Stimulated activated CD4-positive, alpha-beta T cell treated with anti-CD3 and anti-CD28 coated beads, Interleukin-1b, Interleukin-23, amount 100 ng/mL, for 4 hours (primary cell): ENCODE measurements at places on chromosomes 2 and 18.

- no peak for DNase-seq
Measured at GRCh38 chr18:24790347-24790746, 329.9 kb downstream of the HRH4 start.

DNA sequence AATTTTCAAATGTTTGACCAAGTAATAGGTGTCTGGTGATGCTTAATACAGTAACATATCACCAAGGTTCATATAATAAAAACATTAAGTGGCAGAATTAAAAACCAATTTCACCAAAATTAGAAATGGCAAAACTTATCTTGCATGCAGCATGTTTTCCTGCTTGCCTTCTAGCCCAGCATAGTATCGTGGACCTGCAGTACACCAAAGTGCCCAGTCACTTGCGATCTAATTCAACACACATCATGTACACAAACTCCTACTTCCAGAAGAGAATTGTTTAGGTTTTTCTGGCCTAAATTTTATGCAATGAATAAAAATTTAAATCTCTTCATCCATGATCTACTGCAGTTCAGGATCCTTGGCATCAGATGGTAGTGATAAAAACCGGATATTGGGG lies 28.9 kb downstream of the LPIN2 start:
- DNase-seq: no peak

DNA sequence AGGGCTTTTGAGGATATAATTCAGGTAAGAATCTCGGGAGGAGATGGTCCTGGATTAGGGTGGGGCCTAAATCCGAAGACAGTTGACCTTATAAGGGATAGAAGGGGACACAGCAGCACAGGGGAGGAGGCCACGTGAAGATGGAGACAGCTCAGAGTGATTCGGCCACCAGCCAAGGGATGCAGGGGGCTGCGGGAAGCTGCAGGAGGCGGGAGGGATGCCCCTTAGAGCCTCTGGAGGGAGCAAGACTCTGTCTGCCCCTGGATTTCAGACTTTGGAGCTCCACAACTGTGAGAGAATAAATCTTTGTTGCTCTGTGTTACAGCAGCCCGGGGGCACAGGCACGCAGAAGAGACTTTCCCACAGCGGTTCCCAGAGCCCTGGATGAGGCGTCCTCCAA lies 143.7 kb downstream of the ASB1 start:
- DNase-seq: no peak

DNA sequence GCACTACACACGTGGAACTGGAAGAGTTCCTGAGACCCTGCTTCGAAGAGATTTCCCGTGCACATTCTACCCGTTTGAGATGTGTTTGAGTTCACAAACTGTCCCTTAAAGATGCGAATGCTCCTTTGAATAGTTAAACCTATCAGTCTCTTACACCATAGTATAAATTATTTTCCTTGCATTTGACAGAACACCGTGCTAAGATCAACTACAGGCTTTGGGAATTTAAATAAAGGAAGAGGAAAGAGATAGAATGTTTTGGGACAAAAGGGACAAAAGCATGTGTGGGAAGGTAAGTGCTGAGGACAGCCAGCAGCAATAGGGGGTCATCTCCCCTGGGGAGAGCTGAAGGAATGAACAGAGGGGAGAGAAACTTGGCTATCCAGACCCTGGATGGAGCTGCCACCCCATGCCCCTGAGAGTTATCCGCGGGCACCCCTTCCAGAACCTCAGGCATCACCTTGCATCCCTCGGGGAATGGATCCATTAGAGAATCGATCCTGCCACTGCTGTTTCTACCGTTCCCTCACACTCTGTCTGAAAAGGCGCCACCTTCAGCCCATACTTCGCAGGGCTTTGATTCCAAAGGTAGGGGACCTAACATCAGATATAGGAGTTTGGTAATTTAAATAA lies 888 bp upstream of the ADCY3 start:
- DNase-seq: no peak

- no peak for DNase-seq
Measured at GRCh38 chr2:57370882-57371585, 675.6 kb upstream of the VRK2 start.

- no peak for DNase-seq
Measured at GRCh38 chr18:44473394-44474066, 207.2 kb upstream of the SETBP1 start.

DNA sequence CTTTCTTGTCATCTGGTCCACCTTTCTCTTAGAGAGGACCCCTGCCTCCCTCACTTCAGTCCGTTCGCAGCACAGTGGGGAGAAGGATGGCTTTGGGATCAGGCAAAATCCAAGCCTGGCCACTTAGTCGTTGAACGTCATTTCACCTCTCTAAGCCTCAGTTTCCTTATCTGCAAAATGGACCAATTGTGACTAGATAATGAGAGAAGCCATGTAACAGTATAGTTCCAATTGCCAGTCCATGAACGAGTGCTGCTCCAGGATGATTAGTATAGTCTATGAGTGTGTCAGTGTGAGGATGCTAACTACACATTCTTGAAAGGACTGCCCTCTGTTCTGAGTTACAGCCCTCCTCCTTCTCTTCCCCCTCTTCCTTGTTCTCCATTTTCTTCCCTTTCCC lies 1.1 kb downstream of the INHA start:
- DNase-seq: no peak

DNA sequence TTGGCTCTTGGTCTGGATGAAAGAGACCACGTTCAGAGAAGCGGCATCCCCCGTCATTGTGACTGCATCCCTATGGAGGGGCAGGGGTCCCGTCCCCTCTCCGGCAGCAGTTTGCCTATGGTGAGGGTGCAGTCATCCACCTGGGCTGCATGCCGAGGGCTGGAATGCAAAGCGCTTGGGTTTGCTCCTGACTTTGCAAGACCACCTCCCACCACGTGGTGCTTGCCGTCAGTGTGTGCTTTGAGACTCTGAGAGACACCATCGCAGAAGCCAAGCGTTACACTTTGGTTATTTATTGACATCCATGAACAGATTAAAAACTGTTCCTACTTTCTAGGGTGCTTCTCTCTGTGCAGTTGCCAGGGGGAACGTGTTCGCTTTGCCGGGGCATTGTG lies 59.5 kb downstream of the SH3RF3 start:
- no peak for DNase-seq

DNA sequence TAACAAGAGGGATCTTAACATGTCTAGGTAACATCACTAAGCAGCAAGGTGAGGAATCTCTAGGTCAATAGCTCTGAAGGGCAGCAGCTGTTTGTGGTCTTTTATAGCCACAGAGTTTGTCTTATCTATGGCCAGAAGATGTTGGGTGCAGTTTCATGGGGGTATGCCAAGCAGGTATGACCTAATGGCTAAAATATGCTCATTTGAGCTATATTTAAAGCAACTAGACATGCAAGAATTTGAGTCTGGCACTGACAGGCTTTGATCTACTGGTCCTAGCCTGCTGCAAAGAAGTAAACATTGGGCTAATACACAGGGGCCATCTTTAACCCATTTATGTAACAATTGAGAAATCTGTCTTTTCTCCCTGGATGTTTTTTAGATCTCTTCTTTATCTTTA lies 13.9 kb upstream of the UGP2 start:
- no peak for DNase-seq

DNA sequence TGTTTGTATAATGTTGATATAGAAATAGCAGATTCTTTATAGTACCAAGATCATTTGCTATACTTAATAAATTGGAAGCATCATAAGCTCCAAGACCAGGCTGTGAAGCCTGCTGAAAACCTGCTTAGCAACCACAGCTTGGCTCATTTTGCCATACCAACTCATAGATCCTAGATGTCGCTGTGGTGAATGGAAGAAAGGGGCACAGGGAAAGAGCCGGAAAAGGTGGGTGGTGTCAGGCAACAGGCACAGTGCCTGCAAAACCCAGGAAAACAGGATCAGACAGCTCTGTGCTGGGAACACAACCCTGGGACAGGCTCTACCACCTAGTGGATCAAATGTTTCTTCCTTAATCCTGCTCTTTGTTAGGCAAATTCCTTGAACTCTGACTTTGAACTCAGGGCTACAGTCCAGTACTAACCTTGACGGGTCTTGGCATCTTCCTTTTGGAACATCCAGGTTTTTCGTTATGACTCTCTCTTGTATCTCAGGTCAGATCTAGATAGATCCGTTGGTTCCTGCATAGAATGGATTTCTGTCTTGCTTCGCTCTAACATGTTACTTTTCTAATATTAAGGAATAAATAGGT lies 31.6 kb downstream of the TWSG1 start:
- no peak for DNase-seq

GRCh38 chr18:70160073-70160678 lies 45.3 kb downstream of the RTTN start:
- no peak for DNase-seq

DNA sequence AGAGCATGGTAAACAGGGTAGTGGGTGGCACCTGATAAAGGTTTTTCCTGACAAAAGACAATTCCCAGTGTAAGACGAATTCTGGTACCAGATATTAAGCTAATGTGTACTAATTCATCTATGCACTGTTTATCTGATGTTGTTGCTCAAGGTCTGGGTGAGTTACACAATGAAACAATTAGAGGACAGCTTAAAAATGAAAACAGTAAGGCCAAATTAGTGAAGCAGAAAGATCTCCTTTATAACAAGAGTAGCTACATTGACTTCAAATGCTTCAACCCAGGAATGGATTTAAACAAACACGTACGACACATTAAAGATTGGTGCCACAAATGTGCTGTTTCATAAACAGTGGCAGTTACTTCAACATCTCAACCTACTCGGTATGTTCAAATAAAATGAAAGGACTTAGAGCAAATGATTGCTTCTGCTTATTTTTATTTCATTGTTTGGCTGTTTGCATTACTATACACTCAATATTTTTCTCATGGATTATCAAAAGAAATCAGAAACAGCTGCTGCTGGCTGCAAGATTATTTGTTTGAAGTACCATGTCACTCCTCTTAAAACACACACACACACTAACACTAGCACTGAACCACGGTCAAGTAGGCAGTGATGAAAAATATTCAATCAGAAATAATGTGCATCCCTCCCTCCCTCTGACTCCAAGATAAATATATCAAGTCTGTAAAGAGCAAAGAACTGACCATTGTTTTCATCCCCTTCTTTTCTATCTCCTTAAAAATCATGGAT lies 94.4 kb upstream of the RND3 start:
- no peak for DNase-seq

DNA sequence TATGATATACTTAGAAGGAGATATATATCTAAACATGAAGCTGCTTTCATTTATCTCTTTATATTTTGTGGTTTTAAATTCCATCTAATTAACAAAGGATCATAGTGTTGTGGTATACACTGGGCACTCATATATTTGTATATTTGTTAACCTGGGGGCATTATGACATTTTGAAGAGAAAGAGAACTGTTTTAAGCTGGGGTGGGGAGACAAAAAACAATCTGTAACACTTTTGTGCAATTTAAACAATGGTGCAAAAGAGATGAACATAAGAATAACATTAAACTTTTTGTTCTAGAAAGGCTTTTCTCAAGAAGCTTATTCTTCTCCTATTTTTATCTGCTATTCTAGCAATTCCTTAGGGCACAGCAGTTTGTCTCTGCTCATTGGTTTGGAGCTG lies 842.0 kb upstream of the CDH2 start:
- no peak for DNase-seq

DNA sequence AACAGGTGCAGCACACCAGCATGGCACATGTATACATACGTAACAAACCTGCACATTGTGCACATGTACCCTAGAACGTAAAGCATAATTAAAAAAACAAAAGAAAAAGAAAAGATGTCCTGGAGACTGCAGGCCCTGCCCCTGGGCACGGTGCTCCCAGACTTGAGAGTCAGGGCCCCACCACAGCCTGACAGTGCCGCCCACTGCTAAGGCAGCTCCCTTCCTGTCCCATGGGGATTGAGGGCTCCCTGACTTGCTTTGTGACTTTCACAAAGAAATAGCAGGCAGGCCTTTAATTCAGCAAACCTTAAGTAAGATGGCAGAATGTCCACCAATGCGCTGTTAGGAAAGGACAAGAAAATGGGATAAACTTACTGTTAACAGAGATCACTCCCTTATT lies 116.8 kb downstream of the NDUFA10 start:
- DNase-seq: no peak

DNA sequence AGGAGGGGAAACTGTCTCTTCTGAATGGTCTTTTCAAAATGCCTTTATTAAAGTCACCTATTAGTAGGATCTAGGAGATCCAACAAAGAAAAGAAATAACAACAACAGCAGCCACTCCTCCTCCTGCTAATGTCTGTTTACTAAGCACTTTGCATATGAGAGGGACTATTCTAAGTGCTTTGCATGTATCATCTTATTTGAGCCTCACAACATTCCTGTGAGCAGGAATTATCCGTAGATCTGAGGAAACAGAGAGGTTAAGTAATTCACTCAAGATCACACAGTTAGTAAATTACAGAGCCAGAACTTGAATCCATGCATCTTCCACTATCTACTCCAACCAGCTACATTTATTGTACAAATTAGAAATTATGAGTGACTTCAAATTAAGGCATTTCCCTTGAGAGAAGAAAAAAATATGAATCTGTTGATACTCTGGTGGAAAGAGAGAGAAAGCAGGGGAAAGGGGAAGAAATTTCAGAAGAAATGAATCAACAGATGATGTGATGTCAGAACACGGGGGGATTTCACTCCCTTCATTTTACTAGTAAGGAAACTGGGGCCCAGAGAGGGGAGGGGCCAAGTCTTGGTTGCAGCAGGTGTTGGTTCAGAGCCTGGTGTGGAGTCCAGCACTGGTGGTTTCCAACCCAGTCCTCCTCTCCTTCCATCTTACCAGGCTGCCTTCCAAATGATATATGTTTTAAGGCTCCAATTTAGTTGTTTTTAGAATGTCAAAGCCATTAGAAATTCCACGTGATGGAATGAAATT lies 49.7 kb downstream of the TSN start:
- DNase-seq: no peak
